ENCODE measurements at places on chromosomes 1 and 21.

- DNase-seq = no peak
These were observed 57.4 kb downstream of the UCK2 start for GRCh38 chr1:165884690-165885304.

- DNase-seq = peak; percentile 32
These were observed 797 bp downstream of the CC2D1B start for GRCh38 chr1:52365071-52365745.

DNA sequence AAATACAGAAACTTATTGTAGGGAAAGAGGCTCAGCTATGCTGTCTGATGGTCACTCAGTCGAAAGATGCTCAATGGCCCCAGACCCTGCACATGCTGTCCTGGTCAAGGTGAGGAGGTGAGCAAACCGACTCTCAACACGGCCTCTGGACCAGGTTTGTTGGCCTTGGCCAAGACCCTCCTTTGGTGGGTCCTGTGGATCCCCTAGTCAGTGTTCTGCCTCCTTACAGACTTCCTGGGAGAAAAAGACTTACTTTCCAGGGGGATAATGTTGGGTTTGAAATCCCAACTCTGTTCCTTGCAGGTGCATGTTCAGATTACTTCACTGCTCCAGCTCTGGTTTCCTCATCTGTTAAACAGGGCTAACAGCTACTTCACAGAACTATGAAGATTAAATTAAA lies 53.8 kb downstream of the FAM78B start:
- DNase-seq = no peak

DNA sequence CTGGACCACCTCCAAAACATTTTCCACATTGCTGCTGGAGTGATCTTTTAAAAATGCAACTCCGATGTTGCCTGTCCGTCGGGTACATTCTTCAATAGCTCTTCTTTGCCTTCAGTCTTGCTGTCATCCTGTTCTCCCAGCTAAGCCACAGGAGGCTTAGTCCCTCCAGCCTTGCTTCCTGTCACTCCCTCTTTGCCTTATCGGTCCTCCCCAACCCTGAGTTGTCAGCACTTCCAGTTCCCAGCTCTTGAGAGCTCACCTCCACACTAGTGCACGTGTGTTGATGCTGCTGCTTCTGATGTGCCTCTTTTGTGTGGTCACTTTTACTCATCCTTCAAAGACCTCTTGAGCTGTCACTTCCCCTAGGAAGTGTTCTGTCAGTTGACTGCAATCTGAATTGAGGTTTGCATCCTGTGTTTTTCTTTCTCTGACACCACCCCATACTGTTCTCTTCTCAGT lies 15.3 kb downstream of the UCK2 start:
- no peak for DNase-seq

GRCh38 chr1:61436016-61436415 lies 288.9 kb downstream of the TM2D1 start:
- peak; percentile 26 for DNase-seq

- DNase-seq = no peak
These were observed 26.2 kb upstream of the GPR88 start for GRCh38 chr1:100511773-100512172.

All from NCI-H524 (cell line).